ENCODE measurements at places on chromosomes 4 and X. TPM values are rescaled to one million over a fixed set of nuclear protein-coding genes. Genes with fewer than 3 reads are reported as not detected.

NPY2R gene
- 3.6 TPM for total RNA-seq

CCSER1 gene
- 3.0 TPM for total RNA-seq

P2RY10 gene
- total RNA-seq: not detected

GRCh38 chrX:134679644-134680043 lies 21.4 kb upstream of the PLAC1 start:
- no peak overlapping the region for H3K4me3 ChIP-seq
- no peaks in the 10 kb centered on the region for H3K27me3 ChIP-seq
- H3K36me3 ChIP-seq: no peaks in the 10 kb centered on the region

- peaks cover 15% of the 10 kb centered on the region for H3K4me1 ChIP-seq
- H3K4me3 ChIP-seq: no peak overlapping the region
- H3K36me3 ChIP-seq: no peaks in the 10 kb centered on the region
- peaks cover 4% of the 10 kb centered on the region for H3K27me3 ChIP-seq
- no peak overlapping the region for H3K27ac ChIP-seq
Measured at GRCh38 chr4:98680806-98681205, 22.4 kb upstream of the TSPAN5 start.

DNA sequence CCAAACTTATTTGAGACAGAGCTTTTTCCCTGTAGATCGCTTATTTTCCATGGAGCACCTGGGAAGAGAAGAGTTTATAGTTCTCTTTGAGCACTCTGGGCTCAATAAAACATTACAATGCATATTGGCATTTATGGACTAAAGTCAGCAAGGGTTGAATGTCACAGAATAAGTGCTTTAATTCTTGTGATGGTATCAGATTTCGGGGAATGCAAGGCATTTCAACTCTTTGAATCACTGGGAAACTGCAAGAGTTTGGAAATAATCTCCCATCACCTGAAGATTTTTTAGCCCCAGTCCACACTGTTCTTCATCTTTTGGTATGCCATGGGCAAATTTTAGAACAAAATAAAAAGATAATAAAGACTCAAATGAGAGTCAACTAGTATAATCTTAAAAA lies 111.5 kb upstream of the WDFY3 start:
- H3K4me3 ChIP-seq: no peak overlapping the region
- H3K36me3 ChIP-seq: no peaks in the 10 kb centered on the region
- H3K4me1 ChIP-seq: no peaks in the 10 kb centered on the region
- H3K27me3 ChIP-seq: no peaks in the 10 kb centered on the region

Data from endothelial cell (in vitro differentiated cells).